ENCODE measurements at places on chromosomes 16 and 17. TPM values are rescaled to one million over a fixed set of nuclear protein-coding genes. Genes with fewer than 3 reads are reported as not detected.

MEIOC gene
- polyA plus RNA-seq, result 0.18 TPM

KSR1 gene
- polyA plus RNA-seq, result 3.1 TPM

DNA sequence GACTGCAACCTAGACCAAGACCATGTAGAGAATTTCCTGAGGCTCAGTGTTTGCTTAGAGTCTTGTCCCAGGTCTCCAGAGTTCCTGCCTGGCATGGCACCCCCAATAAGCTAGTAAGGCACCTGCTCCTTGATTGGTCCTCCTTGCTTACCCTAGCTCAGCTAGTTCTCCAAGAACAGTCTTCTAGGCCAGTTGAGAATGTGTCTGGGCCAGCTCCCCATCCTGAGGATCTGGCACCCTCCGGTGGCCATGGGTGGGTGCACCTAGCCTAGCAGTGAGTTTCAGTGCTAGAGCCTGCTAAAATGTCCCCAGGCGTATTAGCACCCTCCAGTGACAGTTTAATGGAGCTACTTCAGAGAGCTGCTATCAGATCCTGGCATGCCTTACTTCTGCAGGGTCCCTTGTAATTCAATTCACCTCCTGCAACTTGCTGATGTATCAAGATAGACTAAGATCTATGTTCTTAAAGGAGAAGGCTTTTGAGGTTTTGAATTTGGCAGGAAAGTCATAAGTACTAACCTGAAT lies 44.4 kb upstream of the MED13 start:
- peak; percentile 9 for DNase-seq

- DNase-seq, result no peak
Observed at GRCh38 chr16:88846088-88846487, 10.7 kb downstream of the GALNS start.

DNA sequence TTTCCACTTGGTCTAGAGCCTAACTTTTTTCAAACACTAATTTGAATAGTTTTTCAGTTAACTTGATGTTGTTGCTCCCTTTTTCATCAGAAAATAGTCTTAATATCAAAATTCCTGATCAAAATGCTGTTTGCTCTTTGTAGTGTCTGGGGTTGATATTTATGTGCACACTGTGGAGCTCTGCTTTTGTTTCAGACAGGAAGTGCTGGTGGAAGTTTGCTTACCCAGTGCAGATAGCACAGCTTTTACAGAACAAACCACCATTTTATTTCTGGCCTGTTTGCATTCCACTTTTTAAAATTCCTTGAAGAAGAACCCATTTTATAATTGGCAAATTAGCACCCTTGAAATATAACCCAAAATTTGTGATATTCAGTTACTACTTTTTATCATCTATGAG lies 125.4 kb downstream of the MRTFB start:
- DNase-seq, result peak; percentile 31

DNA sequence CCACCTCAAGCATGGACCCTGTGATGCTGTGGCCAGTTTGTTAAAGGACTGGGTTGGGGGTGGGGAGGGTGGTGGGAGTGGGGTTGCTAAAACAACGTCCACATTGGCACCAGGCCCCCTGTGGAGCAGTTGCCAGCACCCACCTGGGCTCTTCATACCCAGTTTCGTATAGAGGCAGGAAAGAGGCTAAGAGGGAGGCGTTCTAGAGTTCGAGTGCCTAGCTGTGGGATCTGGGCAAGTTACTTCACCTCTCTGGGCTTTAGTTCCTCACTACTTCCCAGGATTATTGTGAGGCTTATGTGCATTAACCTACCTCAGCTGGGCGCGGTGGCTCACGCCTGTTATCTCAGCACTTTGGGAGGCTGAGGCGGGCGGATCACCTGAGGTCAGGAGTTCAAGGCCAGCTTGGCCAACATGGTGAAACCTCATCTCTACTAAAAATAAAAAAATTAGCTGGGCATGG lies 1.4 kb downstream of the MFAP4 start:
- DNase-seq, result no peak

DNA sequence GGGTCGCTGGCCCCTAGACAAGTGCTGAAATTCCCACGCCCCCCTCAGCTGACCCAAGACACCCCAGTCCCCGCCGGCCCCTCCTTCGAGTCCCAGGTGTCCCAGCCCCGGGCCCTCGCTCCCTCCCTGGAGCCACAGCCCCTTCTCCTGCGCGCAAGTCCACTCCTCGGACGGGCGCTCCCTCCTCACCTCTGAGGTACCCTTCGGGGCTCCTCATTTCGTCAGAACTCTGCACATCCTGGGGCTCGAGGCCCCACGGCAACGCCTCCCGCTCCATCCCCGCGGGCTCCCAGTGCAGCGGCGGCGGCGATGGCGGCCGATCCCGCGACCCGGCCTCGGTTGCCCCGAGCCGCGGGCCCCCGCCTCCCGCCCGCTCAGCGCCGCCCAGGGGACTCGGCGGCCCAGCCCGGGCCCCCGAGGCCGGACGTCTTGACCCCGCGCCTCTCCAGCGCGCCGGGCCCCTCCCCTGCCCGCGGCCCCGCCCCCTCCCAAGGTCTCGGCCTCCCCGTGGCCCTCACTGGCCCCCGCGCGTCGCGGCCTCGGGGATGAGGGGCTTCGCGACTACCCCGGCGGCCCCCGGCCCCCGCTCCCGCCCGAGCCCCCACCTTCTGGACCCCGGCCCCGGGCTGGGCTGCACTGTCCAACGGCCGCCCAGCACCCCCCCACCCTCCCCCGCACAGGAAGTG lies at the start of gene ZNF768:
Gene ZNF768, minus strand, starts transcription at position 430 of the 686 bp plus-strand sequence. Its CDS starts 153 bp downstream, at position 277.
- no peak for DNase-seq

DNA sequence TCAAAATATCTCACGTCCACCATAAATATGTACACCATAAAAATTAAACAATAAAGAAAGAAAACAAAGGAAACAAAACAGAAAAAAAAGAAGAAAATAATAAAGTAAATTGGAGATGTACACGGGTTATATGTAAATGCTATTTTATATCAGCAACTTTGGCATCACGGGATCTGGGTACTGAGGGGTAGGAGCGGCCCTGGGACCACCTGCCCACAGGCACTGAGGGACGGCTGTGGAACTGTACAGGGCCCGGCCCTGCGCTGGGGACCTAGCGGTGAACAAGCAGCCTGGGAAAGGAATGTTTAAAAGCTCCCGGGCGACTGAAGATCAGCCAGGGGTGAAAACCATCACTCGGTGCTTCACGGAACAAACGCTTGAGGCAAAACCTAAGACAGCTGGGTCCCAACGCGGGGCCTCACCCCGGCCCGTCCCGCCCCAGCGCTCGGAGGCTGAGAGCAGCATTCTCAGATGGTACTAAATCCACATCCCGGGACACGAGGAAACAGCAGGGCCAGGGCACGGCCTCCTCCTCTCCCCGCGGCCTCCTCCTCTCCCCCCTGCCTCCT lies 31.2 kb downstream of the NXN start:
- DNase-seq, result no peak

- no peak for DNase-seq
Observed at GRCh38 chr16:13110124-13110796, 208.9 kb downstream of the SHISA9 start.

DNA sequence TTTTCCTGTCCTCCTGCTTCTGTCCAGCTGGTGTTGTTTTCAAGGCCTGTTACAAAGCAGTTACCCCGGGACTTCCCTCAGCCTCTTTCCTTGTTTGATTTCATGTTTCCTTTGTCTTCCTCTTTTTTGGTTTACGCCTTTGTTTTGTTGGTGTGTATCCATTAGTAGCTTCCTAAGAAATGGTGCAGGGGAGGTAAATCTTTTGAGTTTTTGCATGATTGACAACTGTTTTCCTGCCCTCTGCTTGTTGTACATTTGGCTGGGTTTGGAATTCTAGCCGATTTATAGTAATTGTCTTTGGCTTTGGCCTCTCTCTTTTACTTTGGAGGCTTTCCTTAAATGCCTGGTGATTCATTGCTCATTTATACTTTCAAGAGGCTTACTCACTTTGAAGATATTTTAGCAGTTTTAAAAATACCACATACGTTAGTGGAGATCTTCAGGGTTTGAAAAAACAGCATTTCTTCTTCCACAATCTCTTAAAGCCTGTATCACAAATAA lies 32.8 kb downstream of the DNAH2 start:
- no peak for DNase-seq
